Fibroblast of the conjunctiva (primary cell): ENCODE measurements at places on chromosomes 4 and X.
A peak's percentile ranks its signal among the peaks of the same experiment; 100 is the strongest.

- DNase-seq = no peak
Measured at GRCh38 chr4:112564706-112565270, 48.8 kb upstream of the NEUROG2 start.

DNA sequence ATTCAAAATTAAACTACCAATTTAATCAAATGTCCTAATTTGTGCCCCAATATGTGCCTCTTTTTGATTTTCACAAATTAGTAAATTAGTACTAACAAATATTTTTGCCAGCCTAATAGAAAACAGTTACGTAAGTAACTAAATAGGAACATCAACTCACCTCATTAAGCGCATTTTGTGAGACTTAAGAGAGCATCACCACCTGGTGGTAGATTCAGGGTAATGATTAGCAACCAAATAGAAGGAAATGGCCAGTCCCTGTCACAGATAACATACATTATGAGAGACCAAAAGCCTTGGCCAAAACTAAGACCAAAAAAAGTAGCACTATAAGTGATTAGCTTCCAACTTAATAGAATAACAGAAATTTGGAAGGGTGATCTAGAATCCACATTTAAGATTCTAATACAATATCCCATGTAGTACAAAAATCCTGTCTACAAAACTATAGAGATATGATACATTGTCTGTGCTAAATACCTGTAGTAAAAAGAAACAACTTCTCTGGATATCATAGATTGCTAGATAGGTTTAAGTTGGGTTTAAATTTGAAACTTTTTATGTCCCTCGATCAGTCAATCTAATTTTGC lies 46.7 kb downstream of the C4orf46 start:
- DNase-seq = peak; percentile 48

- DNase-seq = no peak
Measured at GRCh38 chr4:148238086-148238485, 204.1 kb downstream of the NR3C2 start.

GRCh38 chr4:150423074-150423473 lies 158.9 kb upstream of the MAB21L2 start:
- DNase-seq = no peak

- peak; percentile 47 for DNase-seq
Measured at GRCh38 chr4:140252742-140253555, 99.0 kb upstream of the MAML3 start.

DNA sequence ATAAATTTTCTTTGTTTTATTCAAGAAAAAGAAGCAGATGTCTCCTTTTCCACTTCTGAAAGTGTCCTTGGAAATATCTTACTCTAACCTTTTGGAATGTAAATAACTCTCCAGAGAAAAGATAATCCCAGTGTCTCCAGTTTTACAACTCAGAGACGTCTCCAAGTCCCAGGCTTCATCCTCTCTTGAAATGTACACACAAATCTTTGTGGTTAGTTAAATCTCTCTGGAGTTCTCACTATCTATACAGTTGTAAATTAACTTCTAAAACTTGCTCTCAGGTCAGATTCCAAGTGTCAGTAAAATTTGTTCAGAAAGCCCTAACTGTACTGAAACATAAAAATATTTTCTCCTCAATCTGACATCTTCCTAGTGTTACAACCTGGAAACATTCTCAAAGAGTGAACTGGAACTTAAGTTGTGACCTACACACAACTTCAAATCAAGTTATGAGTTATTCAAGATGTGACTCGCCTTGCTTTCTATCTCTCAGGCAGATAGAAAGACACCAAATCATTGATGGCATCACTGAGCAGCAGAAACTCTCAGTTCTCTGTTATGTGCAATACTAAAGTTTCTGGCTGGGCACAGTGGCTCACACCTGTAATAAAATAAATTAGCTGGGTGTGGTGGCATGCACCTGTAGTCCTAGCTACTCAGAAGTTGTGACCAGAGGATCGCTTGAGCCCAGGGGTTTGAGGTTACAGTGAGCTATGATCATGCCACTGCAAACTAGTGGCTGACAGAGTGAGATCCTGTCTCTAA lies 284.2 kb downstream of the RCHY1 start:
- DNase-seq = no peak

GRCh38 chr4:99008051-99008450 lies 12.5 kb downstream of the METAP1 start:
- no peak for DNase-seq

- no peak for DNase-seq
Measured at GRCh38 chrX:149512225-149512885, 7.2 kb upstream of the IDS start.

DNA sequence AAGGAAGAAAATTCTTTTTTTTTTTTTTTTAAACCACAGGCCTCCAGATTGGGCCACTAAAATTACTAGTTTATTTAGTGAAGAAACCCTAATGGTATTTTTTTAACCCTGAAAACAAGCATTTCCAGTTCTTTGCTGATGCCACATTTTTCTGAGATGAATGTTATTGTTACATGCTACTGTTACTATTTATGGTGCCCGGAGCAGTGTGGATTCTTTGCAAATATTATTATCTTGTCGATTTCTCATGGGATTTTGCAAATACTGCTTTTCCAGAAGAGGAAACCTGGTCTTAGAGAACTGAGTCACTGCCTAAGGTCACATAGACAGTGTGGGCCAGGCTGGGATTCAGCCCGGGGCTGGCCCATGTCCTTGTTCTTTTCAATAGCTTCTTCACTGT lies 8.7 kb upstream of the ALAS2 start:
- DNase-seq = no peak

GRCh38 chr4:80438016-80438415 lies 102.5 kb downstream of the CFAP299 start:
- DNase-seq = no peak

- DNase-seq = peak; percentile 77
Measured at GRCh38 chr4:98290511-98290910, 29.3 kb downstream of the RAP1GDS1 start.

- DNase-seq = no peak
Measured at GRCh38 chr4:46781434-46782092, 127.5 kb downstream of the COX7B2 start.

GRCh38 chr4:140163029-140163810 lies 9.2 kb upstream of the MAML3 start:
- peak; percentile 76 for DNase-seq

GRCh38 chr4:161988946-161989345 lies 174.9 kb downstream of the FSTL5 start:
- no peak for DNase-seq

GRCh38 chrX:17580539-17581152 lies 156.6 kb upstream of the SCML1 start:
- peak; percentile 39 for DNase-seq

DNA sequence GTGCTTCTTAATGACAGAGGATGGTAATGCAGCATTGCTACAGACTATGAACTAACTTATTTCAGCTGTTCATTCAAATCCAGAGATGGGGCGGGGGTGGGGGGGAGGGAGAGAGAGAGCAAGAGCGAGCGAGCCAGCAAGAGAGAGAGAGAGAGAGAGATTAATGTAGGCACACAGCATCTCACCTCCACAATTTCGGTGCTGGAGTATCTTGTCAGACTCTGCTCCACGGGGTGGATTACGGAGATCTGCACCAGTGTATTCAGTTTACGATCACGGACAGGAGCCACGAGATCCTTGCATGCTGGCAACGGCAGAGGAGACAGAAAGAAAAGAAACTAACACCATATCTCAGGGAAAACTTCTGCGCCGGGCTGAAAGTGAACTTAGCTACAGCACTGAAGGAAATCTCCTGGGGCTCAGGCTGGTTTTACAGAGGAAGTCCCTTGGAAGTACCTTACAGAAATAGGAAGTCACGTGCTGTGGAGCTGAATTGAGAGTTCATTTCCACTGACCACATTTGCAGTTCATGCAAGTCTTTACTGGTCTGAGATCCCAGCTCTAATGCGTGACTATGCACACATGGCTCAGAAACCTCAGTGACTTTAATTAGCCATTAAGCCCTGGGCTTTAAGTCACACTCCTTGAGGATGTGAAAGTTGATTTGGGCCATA lies 440.9 kb downstream of the INPP4B start:
- peak; percentile 61 for DNase-seq

GRCh38 chr4:165325732-165326512 lies 1.5 kb upstream of the MSMO1 start:
- DNase-seq = peak; percentile 65

DNA sequence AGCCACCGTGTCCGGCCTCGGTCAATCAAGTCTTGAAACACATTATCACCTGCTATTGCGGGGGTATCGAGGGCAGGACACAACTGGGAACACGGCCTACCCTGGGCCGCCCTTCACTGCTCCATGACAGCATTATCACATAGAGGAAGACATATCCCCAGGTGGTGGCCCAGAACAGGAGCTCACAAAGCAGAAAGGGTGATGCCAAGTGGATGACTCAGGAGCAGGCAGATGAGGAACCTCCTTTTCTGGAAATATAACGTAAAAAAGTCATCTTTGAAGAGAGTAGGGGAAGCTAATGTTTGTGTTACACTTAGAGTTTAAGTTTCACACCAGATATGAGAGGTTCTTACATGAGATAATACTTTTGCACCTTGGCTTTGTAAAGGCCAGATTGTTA lies 5.3 kb upstream of the SUPT20HL1 start:
- no peak for DNase-seq

DNA sequence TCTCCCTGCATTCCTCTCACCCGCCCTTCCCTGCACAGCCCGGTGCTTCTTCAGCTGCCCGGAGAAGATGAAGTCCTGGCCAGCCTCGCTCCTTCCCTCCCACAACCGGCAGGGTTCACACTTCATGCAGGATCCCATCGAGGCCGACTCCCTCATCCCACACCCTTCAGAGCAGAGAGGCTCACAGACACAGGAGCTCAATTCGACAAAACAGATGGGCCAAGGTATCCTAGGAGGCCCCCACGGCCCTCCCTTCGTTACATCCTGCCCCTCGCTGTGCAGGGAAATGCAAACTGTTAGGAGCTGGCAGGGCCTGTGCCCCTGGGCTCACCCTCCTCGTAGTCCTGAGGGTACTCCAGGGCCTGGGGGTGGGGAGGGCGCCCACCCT lies 238.1 kb downstream of the DHRSX start:
- DNase-seq = no peak

DNA sequence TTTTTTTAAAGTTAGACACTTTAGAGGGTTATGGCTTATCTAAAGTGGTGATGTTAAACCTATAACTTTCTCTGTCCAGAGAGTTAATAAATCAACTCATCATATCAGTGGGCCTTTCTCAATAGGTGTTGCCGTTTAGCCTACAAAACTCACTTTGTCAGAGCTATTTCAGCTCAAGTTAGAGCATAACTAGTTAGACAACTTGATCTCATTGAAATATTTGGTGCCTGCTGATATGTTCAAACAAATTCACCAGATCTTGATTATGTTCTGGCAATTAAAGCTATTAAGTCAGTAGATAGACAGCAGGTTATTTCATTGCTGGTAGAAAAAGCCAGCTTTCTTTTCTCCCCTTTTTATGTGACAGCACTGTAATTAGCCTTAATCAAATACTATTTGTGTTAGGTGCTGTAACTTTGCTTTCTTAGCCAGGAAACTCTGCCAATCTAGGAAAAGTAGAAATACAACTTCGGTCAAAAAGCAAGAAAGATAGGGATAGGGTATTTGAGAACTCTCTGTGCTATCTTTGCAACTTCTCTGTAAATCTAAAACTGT lies 191.8 kb downstream of the MAML3 start:
- DNase-seq = no peak

DNA sequence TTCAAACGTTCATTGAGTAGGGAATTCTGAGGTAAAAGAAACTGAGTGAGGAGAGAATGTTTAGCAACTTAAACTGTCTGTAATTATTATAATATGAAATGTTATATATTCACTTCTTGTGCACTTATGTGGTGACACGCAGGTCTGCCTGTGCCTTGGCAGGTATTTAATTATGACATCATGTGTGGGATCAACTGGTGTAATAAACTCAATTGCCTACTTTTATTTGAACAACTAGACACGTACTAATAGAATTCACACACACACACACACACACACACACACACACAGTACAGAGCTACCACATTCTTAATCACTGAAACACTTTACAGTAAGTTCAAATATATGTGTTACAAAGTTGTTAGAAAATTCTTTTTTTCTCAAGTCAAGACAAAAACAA lies 20.7 kb upstream of the SLC25A31 start:
- no peak for DNase-seq

DNA sequence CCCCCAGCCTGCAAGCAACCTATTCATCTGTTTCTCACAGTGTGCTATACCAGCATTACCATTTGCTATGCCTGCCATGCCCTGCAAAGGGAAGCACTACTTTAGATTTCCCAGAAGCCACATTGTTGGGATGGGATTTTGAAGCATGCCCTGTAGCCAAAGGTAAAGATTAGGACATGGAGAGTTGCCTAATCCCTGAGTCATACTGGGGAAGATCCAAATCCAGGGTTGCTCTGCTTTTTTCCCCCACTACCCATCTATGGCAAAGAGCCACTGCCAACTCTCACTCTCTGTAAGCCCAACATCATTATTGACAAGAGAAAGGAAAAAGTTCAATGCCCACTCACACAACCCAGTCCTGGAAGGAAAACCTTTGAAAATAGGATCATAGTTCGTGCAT lies 36.7 kb upstream of the TMEM164 start:
- DNase-seq = no peak

DNA sequence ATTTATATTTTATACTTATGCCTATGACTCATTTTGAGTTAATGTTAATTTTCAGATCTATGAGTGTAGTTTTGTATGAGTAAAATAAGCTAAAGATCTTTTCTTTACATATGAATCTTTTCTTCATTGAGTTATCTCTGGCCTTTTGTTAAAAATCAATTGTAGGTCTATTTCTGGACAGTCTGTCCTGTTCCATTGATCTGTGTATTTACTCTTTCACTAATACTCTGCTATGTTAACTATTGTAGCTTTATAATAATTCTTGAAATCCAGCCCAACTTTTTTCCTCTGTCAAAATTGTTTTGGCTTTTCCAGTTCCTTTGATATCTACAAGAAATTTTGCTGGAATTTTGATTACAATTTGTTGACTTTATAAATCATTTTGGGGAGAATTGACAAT lies 177.0 kb downstream of the RBM46 start:
- no peak for DNase-seq

GRCh38 chr4:79851625-79852304 lies 221.3 kb downstream of the ANTXR2 start:
- DNase-seq = no peak

GRCh38 chr4:152661649-152662048 lies 18.1 kb downstream of the TMEM154 start:
- no peak for DNase-seq

GRCh38 chr4:117691572-117692351 lies 342.5 kb upstream of the NDST3 start:
- no peak for DNase-seq

DNA sequence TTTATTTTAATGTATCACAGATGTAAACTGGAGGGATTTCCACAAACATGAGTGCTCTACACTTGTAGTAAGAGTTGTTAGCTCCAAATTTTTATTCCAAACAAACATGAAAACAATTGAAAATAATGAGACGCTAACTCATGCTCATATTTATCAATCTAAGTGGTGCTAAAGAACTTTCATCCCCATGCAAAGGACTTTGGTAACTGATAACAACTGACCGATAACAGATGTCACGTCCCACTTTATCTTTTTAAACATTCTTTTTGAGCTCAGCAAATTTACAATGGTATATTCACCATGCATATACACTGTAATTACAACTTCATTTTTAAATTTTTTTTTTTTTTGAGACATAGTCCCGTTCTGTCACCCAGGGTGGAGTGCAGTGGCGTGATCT lies 15.6 kb upstream of the MAOA start:
- DNase-seq = no peak
